ENCODE measurements at places on chromosomes 7 and 10.

- DNase-seq = no peak
Observed at GRCh38 chr10:128563387-128563786, 437.2 kb upstream of the MKI67 start.

- peak; percentile 31 for DNase-seq
Observed at GRCh38 chr7:121546632-121547543, 150.8 kb upstream of the FAM3C start.

GRCh38 chr10:74890460-74890859 is 64.1 kb downstream of the KAT6B start:
- DNase-seq = no peak

DNA sequence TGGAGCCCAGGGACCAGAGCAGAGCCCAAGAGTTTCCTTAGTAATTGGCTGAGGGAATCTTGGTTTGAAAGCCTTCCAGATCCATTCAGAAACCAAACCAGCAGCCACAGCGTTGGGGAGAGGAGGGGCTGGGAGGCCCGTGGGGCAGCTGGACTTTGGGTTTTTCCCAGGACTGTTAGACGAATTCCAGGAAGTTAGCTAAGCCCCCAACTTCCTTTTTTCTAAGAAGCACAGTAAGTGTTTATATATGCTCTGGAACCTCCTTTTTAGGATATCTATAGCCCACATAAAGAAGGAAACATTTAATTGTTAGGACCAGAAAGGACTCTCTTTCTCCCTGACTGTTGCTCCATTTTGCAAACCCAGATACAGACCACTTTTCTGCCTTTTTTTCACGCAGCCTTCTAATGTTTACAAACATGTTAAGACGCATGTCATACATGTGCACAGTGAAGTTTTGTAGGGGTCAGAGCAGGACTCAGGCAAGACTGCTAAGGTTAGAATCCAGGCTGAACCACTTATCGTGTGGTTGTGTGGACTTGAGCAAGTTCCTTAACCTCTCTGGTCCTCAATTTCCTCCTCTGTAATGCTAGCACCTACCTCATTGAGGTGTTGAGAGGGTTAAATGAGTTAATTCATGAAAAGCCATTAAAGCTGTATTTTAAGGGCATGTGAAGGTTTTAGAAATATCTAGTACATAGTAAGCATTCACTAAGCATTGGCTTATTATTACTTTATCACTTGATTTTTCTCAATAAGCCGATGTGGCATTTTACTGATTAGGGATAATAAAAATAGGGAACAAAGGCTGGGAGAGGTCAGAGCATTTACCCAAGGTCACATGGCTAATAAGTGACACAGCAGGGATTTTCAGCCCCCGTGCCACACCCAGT is 42.4 kb downstream of the TBATA start:
- DNase-seq = peak; percentile 80

GRCh38 chr7:1965579-1966294 is 267.0 kb downstream of the MAD1L1 start:
- no peak for DNase-seq

GRCh38 chr7:81626008-81626407 is 143.8 kb downstream of the HGF start:
- peak; percentile 78 for DNase-seq

DNA sequence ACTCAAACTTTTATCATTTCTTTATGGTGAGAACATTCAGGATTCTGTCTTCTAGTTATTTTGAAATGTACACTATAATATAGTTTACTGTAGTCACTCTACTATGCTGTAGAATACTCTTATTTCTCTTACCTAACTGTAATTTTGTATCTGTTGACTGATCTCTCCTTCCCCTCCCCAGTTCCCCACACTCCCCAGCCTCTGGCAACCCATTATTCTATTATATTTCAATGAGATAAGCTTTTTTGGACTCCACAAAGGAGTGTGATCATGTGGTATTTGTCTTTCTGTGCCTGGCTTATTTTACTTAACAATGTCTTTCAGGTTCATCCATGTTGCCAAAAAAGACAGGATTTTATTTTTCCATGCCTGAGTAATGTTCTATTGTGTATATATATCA is 71.4 kb upstream of the DYNC1I1 start:
- no peak for DNase-seq

DNA sequence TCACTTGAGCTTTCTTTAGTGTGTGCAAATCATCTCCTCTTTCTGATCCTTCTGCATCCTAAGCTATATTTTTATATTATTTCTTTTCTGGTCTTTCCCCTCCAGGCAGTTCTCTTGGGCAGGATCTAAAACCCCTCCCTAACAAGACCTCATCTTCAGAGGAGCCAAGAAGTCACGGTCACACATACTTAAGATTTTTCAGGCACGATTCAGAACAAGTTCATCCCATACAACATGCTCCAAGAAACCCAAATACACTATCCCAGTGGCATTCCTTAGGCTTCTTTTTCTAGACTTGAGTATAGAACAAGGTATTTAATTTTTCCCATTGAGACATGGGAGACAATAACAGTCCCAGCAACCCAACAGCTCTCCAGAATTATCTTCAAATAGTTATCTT is 1251.5 kb downstream of the DNAJB9 start:
- no peak for DNase-seq

DNA sequence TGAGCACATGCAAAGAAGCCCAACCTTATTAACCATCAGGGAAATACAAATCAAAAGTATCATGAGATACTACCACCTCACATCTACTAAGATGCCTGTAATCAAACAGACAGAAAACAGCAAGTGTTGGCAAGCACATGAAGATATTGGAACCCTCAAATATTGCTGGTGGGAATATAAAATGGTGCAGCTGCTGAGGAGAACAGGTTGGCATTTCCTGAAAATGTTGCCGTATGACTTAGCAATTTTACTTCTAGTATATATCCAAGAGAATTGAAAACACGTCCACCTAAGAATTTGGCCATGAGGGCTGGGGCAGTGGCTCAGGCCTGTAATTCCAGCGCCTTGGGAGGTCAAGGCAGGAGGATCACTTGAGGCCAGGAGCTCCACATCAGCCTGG is 39.4 kb upstream of the TNRC18 start:
- no peak for DNase-seq

GRCh38 chr10:14391342-14391741 is 60.6 kb upstream of the FRMD4A start:
- no peak for DNase-seq

GRCh38 chr7:24727154-24728120 is 29.8 kb downstream of the GSDME start:
- DNase-seq = peak; percentile 59

- DNase-seq = no peak
Observed at GRCh38 chr7:157787275-157787701, 450.5 kb downstream of the DNAJB6 start.

DNA sequence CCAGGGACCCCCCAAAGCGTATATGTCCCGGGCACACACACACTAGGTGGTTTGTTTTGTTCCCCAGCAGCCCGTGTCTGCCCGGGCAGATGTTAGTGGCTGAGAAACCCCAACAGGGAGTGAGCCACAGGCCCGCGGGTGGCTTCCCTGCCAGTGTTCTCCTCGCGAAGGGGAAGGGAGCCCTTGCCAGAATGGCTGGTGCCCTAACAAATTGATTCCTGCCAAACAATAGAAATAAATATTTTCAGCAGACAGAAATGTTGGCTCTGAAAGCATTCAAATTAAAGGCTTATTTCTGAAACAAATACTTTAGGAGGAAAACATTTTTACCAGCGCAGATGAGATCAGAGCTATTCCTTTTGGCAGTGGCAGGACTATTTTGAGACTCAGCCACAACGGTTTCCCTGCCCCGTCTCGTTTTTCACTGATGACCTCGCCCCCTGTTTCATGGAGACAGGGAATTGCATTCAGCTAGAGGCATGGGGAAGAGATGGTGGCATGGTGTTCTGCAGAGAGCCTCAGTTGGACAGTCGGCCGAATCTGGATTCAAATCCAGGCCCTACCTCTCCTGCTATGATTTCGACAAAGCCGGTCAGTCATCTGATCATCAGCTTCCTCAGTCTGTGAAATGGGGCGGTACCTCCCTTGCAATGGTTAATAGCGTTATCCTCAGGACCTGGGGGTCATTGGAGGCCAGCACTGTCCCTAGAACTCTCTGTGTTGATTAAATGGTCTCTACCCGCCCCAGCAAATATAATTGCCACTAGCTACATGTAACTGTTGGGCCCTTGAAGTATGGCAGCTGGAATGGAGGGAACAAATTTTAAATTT is 84.5 kb downstream of the CUX1 start:
- peak; percentile 25 for DNase-seq

DNA sequence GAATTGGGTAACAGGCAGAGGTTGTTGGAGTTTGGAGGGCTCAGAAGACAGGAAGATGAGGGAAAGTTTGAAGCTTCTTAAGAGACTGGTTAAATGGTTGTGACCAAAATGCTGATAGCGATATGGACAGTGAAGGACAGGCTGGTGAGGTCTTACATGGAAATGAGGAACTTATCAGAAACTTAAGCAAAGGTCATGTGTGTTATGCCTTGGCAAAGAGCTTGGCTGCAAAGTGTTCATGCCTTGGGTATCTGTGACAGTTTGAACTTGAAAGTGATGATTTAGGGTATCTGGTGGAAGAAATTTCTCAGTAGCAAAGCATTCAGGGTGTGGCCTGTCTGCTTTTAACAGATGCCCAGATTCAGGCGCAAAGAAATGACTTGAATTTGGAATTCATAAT is 64.5 kb upstream of the EEPD1 start:
- DNase-seq = no peak

DNA sequence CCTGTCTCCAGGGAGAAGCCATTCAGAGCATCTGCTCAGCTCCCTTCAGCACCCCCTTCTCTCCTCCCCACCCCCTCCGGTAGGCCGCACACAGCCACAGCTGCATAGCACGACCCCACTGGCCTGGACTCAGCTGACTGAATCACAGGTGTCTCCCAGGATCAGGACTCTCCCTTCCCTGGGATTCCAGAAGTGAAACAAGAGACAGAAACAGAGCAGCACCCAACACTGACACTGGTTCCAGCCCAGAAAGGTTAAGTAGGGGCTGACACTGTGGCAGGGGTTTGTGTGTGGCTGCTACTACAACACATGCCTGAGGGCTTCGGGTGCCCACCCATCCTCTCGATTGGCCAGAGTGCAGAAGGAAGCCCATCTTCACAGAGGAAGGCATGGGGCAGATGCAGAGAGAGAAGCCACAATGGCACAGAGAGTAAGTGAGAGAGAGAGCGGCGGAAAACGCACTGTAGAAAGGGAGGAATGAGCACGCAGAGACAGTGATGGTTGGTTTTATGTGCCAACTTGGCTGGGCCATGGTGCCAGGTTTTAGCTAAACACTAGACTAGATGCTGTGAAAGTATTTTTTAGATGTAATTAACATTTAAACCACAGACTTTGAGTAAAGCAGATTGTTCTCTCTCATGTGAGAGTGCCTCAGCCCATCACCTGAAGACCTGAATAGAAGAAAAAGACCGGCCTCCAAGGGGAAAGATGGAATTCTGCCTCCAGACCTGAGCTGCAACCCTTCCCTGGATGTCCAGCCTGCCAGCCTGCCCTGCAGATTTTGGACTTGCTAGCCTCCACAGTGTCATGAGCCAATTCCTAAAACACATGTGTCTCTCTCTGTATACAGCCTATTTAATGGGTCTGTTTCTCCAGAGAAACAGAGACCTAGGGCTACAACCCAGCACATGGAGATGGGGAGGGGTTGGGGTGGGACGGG is 107.5 kb downstream of the GRB10 start:
- DNase-seq = no peak

DNA sequence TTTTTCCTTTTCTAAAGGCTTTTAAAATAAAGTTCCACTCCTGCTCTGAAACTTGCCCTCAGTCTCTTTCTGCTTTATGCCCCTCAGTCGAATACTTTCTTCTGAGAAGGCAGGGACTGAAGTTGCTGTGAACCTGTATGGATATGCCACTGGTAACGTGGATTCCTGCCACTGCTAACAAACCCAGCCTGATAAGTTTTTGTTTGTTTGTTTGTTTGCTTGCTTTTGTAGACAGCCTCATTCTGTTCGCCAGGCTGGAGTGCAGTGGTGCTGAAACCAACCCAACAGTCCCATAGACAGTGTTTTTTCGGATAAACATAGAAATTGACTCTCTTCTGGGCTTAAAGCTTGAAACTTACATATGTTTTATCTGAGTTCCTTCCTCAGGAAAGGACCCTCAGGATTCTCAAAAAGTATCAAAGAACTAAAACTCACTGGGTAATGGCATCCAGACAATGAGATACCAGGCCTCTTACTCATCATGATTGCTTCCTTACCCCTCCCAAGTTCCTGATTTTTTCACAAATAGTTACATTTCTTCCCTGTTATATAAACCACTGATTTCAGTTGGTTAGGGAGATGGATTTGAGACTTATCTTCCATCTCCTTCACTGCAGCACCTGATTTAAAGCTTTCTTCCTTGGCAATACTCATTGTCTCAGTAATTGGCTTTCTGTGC is 273.6 kb downstream of the SDHAF3 start:
- DNase-seq = peak; percentile 9

DNA sequence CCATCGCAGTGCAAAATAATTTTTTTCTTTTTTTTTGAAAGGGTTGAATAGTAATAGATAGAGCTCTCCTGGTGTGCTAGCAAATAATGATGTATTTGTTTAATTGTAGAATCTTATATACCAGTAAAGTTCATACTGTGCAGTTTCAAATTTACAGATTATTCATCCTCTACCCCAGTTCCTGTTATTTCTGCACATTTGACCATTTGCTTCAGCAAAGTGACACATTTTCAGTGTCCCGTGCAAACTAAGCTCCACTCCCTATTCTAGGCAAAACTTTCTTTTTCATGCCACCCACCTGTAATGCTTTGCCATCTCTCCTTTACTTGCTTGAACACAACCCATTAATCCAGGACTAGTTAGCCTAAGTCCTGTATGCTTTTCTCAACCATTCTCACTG is 43.0 kb downstream of the SHOC2 start:
- DNase-seq = no peak

- no peak for DNase-seq
Observed at GRCh38 chr7:28315565-28316410, 96.5 kb upstream of the CREB5 start.

- DNase-seq = peak; percentile 77
Observed at GRCh38 chr10:35635576-35635975, 6.5 kb downstream of the FZD8 start.

- DNase-seq = no peak
Observed at GRCh38 chr10:76191336-76191735, 759.9 kb downstream of the LRMDA start.

DNA sequence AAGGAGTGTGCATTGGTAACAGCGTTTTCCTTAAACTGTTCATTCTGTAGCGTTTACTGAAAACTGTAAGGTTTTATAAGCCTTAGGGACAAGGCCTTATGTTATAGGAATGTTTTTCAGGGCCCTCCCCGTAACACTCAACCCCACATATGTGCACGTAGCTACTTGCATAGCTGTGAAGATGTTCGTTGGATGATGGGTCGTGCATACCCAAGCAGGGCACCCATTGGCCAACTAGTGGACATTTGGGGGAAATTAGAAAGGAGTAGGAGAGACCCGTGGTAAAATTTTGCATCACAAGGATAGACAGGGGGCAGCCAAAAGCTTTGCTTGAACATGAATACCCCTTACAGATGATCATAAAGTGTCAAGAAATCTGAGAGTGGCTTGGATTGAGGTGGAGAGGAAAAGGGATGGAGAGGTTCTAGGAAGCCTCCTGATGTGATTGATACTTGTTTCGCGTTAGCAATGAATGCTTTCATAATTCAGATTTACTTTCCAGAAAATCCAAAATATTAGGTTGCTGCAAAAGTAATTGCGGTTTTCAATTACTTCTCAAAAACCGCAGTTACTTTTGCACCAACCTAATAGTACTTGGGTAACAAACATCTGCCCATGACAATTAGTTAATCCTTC is 878 bp downstream of the SEC61A2 start:
- DNase-seq = peak; percentile 77

- peak; percentile 81 for DNase-seq
Observed at GRCh38 chr7:126803060-126803665, 449.6 kb downstream of the GRM8 start.

GRCh38 chr7:21996641-21997040 is 50.9 kb upstream of the CDCA7L start:
- DNase-seq = peak; percentile 65

- no peak for DNase-seq
Observed at GRCh38 chr10:98611436-98611835, 164.7 kb upstream of the HPS1 start.

All from cardiac fibroblast (primary cell).